ENCODE measurements at places on chromosomes 1 and 21. TPM values are rescaled to one million over a fixed set of nuclear protein-coding genes. Genes with fewer than 3 reads are reported as not detected.

DNA sequence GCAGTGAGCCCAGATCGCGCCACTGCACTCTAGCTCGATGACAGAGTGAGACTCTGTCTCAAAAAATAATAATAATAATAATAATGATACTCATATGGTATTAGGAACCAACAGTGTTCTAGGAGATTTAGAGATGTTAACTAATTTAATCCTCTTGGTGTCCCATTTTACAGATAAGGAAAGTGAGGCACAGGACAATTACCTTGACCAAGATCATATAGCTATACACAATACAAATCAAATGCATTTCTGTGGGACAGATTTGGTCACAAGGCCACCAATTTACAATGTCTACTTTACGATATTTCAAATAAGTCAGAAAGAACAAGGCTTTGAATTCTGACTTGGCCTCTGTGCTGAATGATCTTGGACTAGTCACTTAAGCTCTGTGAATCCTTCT, 2.2 kb upstream of the ZMYM4 start:
- no peak for DNase-seq

GRCh38 chr1:240515505-240515904, 96.5 kb downstream of the GREM2 start:
- no peak for DNase-seq

GRCh38 chr1:98881901-98882300, 122.8 kb downstream of the PLPPR5 start:
- no peak for DNase-seq

GRCh38 chr1:167905671-167906070, 8.3 kb downstream of the ADCY10 start:
- DNase-seq = no peak

- no peak for DNase-seq
Measured at GRCh38 chr1:182145441-182145840, 83.9 kb upstream of the ZNF648 start.

- no peak for DNase-seq
Measured at GRCh38 chr1:152007047-152007446, 13.4 kb upstream of the S100A10 start.

The RGS1 gene
- total RNA-seq = 1.1 TPM

GRCh38 chr1:203706444-203706843, 58.5 kb upstream of the LAX1 start:
- no peak for DNase-seq

The S100A3 gene
- 1.4 TPM for total RNA-seq

- no peak for DNase-seq
Measured at GRCh38 chr1:220787069-220787619, 431 bp downstream of the MTARC1 start.

The GBP3 gene
- 20.3 TPM for total RNA-seq
